ENCODE measurements at places on chromosomes 4 and X. TPM values are rescaled to one million over a fixed set of nuclear protein-coding genes. Genes with fewer than 3 reads are reported as not detected.
A peak's percentile ranks its signal among the peaks of the same experiment; 100 is the strongest.

DNA sequence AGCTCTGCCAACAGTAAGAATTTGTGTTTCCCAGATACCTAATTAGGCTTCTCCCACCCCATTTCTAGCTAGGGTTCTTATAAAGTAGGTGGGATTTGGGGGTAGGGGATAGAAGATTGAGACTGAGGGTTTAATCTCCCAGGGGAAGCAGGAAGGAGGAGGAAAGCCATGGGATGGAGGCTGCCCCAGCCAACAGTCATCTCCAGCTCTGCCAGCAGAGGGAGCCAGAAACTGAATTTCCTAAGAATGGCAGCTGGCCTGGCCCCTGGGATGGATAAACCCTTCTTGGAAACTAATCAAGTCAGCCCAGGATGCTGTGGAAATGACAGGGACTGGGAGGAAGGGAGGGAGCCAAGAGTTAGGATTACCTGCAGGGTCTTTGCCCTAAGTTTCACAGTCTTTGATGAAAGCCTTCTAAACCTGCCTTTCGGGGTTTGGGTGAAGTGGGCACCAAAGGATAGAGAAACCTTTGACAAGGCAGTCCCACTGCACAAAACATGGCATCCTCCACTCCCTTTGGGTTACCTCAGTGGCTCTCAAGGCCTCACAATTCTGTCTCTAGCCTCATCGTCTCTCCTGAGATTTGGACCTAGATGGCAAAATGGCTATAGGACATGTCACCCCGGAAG lies 6.7 kb upstream of the ERCC6L start:
- DNase-seq, result no peak

DNA sequence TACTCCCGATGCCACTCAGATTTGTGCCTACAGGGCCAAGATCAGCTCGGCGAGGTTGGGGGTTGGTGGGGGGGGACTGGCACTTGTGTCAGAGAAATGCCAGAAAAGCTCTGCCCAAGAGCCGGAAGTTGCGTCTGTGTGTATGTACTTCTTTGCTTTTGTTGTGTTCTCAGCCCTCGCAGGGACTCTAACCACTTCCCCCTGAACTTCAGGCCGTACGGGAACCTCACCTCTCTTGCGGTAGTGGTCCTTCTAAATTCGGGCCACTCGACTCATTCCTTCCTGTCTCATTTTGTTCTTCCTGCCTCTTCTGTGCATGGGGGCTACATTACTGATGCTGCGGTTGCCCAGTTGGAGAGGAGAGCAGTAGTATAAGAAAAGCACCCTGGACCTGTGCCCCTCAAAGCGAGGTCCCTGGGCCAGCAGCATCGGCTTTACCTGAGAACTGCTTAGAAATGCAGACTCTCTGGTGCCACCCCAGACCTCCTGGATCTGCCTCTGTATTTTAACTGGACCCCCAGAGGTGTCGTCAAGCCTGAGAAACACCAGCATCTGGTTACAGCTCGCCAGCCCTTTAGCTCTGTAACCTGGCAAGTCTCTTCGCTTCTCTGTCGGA lies 146.3 kb upstream of the RPS6KA3 start:
- no peak for DNase-seq

GRCh38 chrX:31366041-31366440 lies 294.2 kb upstream of the FTHL17 start:
- no peak for DNase-seq

DNA sequence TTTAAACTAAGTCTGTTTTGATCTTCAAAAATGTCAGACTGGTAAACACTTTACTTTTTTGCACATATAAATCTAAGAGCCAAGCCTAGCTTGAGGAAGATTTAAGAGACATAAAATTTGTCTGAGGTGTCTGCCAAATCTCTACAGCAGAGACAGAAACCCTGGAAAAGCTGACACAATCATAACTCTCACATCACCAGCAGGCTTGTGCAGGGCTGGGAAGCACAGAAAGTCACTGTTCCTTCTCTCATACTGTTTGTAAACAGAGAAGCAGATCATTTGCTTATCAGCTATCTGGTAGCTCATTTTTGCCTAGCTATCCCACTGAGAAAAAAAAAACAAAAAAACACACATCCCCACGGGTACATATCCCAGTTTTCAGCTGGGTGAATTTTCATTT lies 7.0 kb downstream of the ENOX2 start:
- DNase-seq, result no peak

DNA sequence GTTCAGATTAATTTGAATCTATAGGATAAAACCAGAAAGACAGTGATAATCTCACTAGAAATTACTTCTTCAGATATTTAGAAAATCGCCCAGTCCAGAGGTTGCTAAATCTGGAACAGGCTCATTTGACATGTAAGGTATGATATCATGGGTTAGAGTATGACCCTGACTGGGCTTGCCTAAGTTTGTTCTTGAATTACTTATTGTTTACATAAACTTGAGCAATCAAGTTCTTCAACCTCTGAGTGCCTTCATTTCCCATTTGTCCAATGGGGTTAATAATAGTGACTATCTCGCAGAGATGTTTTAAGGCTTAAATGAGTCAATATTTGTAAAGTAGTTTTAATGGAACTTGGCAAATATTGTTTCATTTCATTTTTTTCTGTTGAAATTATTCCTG lies 1947.6 kb upstream of the IGFBP7 start:
- no peak for DNase-seq

DNA sequence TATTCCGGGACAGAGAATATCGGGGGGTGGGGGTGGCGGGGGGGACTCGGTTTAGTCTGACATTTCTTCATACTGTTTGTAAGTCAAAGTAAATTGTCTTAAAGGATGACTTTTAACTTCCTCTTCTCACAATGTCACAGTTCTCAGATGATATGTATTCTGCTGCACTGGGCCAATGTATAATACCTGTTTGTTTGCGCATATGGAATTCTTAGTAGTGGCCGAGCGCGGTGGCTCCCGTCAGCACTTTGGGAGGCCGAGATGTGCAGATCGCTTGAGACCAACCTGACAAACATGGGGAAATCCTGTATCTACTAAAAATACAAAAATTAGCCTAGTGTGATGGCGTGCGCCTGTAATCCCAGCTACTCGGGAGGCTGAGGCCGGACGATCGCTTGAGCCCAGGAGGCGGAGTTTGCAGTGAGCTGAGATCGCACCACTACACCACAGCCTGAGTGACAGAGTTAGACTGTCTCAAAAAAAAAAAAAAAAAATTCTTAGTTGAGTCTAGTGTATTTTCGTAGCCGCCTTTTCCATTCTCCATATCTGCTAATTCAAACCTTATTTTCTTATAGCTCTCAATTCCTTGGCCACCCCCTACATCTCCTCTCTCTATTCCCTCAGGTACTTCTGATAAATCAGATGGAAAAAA lies 851 bp downstream of the POLR2B start:
- no peak for DNase-seq

DNA sequence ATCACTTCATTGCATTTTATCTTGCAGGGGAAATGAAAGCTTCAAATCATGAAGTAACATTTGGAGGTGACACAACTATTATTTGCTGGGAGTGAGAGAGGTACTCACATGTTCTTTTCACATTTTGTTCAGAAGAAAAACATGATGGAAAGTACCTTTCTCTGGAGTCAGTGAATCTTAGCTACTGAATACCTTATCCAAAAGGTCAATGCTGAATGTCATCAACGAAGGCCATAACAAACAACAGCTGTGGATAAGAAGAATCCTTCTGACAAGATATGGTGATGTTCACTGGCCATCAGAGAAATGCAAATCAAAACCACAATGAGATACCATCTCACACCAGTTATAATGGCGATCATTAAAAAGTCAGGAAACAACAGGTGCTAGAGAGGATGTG lies 36.5 kb upstream of the NUDT10 start:
- no peak for DNase-seq

DNA sequence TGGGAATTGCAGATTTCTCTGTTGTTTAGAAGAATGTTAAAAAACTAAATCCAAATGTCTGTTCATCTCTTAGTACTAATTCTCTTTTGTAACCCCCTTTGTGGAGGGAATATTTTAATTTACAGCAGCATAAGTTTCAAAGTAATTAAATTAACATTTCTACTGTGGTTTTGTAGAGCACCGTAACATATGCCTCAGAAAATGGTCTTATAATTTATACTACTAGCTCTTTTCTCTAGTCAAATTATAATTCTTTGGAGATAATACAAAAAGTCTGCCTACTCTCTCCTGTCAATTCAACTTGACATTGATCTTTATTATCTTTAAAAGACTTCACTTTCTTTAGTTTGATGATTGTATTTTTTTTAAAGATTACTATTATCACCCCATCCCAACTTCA lies 759.0 kb downstream of the ADGRL3 start:
- no peak for DNase-seq

DNA sequence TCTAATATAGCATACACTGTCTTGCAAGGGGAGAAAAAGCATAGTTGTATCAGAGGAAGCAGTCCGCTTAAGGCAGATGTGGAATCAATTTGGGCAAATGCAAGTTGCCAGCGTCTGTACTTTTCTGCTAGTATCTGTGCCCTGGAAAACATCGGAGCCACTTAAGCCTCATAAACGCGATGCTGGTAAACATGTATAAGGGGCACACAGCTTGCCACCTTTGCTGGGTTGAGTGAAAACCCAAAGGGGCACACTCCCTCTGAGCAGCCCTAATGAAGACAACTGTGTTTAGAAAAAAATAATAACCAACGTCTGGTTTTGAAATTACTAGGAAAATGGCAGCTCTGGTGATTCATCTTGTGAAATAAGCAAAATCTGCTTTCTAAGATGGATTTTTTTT lies 24.3 kb downstream of the SMIM20 start:
- DNase-seq, result no peak

- DNase-seq, result no peak
Observed at GRCh38 chrX:19686876-19687275, 171.6 kb upstream of the MAP3K15 start.

- peak; percentile 24 for DNase-seq
Observed at GRCh38 chr4:112099701-112100297, 45.5 kb upstream of the FAM241A start.

- no peak for DNase-seq
Observed at GRCh38 chrX:111170017-111170416, 74.0 kb downstream of the PAK3 start.

DNA sequence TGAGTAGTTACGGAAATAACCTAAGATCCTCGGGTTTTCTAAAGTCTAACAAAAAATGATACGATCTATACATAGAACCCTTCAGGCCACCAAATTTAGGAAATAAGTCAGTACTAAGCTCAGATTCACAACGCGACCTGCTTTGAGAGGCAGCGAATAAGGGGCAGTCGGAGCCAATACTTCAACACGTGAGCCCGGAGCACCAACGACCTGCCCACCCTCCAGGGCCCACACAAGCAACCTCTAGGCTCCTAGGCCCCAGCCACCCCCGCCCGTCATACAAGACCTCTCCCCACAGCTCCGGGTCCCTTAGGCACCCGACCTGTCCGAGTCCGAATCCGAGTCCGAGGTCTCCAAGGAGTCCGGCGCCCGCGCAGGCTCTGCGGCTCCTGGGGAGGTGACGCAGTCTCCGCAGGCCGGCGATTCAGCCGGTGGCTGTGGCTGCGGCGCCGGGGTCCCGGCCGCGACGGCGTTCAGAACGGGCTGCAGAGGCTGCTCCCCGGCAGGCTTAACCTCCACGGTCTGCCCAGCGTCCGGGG lies 580 bp downstream of the NAF1 start:
- peak; percentile 51 for DNase-seq

- no peak for DNase-seq
Observed at GRCh38 chr4:188867796-188868195, 728.6 kb downstream of the TRIML1 start.

DNA sequence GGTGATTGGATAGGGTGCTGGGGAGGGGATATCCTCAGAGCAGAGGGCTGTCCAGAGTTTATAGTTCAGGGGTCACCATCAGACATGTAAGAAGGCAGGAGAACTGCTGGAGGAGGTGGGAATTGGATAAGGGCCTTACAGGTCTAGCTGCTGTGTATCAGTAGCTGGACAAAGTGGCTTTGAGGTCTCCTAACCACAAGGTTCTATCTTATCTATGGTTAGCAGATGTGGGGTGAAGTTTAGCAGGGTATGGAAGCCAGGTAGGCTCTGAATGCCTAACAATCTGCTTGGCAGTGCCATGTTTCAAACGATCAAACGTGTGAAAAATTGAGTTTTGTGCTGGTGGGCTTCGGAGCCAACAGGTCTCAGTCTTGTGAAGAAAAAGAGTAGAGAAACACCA lies 32.1 kb upstream of the MAGEA8 start:
- DNase-seq, result no peak

DNA sequence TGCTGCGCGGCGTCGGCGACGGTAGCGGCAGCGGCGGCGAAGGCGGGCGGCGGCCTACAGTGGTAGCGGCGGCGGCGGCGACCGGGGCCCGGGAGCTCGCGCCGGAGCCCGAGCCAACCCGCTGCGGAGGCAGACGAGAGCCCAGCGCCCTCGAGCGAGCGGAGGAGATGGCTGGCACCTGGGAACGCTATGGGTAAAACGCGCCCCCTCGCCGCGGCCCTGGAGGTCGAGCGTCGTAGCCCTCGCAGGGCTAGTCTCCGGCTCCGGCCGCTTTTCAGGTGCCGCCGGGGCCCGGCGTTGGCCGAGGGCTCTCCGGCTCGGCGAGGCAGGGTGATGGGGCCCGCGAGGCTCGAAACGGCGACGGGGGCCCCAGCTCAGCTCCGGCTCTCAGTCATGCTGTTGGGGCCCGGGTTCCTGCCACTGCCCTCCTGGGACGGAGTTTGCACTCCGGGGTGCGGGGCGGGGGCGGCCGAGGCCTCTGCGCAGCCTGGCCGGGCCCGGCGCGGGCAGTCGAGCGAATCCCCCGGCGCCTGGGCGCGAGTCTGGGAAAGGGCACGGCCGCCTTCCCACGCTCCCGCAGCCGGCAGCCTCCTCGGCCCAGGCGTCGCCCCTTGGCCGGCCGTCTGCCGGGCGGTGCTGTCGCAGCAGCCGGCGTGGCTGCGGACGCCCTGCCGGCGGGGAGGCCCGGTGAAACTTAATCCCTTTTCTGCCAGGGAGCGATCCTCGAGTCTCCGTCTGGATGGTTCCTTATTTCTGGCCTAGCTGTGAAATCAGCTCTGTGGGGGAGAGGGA lies 768 bp downstream of the MID2 start:
- DNase-seq, result peak; percentile 42

DNA sequence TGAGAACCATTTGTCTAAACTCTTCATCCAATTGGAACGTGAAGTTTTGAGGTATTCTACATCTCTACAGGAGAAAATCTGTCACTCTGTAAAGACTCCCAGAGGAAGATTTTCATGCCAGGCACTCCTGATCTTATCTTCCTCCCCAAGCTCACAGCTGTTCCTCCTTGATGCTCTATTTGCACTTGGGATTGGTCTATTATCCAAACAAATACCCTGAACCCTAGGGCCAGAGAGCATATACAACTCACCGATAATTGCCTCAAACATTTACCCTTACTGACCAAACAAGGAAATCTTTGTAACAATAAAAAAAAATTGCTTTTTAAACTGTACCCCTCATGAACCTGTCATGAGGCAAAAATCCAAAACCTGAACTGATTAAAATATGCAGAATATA lies 372.7 kb downstream of the SH2D1A start:
- no peak for DNase-seq

- no peak for DNase-seq
Observed at GRCh38 chrX:132483951-132484350, 4.9 kb downstream of the MBNL3 start.

GRCh38 chr4:98506462-98507132 lies 151.8 kb downstream of the TSPAN5 start:
- no peak for DNase-seq

- no peak for DNase-seq
Observed at GRCh38 chr4:123055943-123056342, 133.5 kb upstream of the NUDT6 start.

Gene USP17L22
- not detected for polyA plus RNA-seq

Gene KDM6A
- 30.4 TPM for polyA plus RNA-seq

Gene UCP1
- polyA plus RNA-seq, result 0.10 TPM

Gene RAP1GDS1
- polyA plus RNA-seq, result 34.5 TPM

Gene RAB40A
- 1.9 TPM for polyA plus RNA-seq

Gene IQCM
- not detected for polyA plus RNA-seq
